Activated T-helper 1 cell treated with anti-CD3 and anti-CD28 coated beads, Interleukin-12 subunit alpha, Interleukin-12 subunit beta, Interleukin-2, Interleukin-4 antibody, amounts not matched to agents 30 ng/mL and 10 ng/mL and 1 ng/mL, durations not matched to agents 14 hours and 24 hours and 36 hours (primary cell): ENCODE measurements at places on chromosomes 1 and 21. TPM values are rescaled to one million over a fixed set of nuclear protein-coding genes. Genes with fewer than 3 reads are reported as not detected.

Gene RCAN1
- total RNA-seq: 10.7 and 11.1 TPM in 2 replicates

Gene CFHR3
- total RNA-seq: not detected in 2 replicates

Gene ACAP3
- total RNA-seq: 47.7 and 55.1 TPM in 2 replicates

Gene CELF3
- total RNA-seq: not detected in 2 replicates

Gene TMEM79
- total RNA-seq: 8.9 and 9.6 TPM in 2 replicates

Gene LRRC53
- total RNA-seq: not detected in 2 replicates

Gene TACSTD2
- not detected in 2 replicates for total RNA-seq

Gene HPCA
- total RNA-seq: 0.20 TPM in 1 of 2 replicates, not detected in the other

Gene SEMA4A
- 8.8 and 9.0 TPM in 2 replicates for total RNA-seq

Gene DYNLT4
- 0.44 TPM in 1 of 2 replicates, not detected in the other for total RNA-seq

Gene IFNAR2
- total RNA-seq: 33.3 and 33.5 TPM in 2 replicates

Gene FOXO6
- not detected in 2 replicates for total RNA-seq

Gene RAB3B
- 0.05 TPM in 2 replicates for total RNA-seq
